Esophagus mucosa (tissue), 1 donor: ENCODE measurements at places on chromosomes 11 and 22. TPM values are rescaled to one million over a fixed set of nuclear protein-coding genes. Genes with fewer than 3 reads are reported as not detected.

BTBD18 gene
- not detected for total RNA-seq

NTM gene
- 0.92 TPM for total RNA-seq

INS gene
- total RNA-seq: not detected

ELF5 gene
- 0.32 TPM for total RNA-seq

NPTXR gene
- 0.44 TPM for total RNA-seq

OR6T1 gene
- not detected for total RNA-seq
